Amygdala (tissue), 56 donors: ENCODE measurements at places on chromosomes 2 and 18.
A peak's percentile ranks its signal among the peaks of the same experiment; 100 is the strongest.

DNA sequence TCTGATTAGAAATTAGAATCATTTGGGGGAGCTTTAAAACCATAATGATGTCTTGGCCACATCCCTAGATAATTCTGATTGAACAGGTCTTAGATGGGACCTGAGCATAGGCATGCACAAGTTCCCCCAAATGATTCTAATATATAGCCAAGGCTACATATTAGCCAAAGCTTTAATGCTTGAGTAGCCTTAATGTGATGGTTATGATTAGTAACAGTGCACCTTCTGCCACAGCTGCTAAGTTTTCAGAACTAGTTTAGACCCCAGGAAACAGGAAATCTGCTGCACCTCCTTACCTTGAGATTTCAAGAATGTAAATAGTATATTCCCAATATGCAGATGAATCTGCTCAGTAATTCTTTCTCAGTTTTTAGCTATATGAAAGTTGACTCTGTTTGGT, 119.8 kb downstream of the PTPN4 start:
- no peak for DNase-seq

DNA sequence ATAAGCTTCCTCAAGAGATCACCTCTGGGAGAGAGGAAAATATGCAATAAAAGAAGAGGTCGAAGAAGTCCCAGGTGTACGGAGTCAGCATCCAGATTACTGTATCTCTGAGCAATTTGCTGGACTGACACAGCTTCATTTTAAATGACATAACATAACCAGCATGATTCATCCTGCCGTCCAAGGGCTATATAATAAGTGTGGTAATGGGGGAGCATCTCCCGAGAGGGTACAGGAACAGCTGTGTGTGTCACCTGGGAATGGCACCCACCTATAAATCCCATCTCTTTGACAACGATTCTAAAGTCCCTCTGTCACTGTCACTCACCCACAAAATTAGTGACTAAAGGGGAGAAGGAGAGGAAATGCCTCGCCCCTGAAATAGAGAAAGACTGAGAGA, 19.3 kb upstream of the FZD7 start:
- no peak for DNase-seq

GRCh38 chr2:29532436-29532835, 388.9 kb downstream of the ALK start:
- DNase-seq = no peak

GRCh38 chr2:196853301-196854087, 44.3 kb upstream of the C2orf66 start:
- no peak for DNase-seq

- no peak for DNase-seq
Measured at GRCh38 chr2:159084384-159085370, 116.2 kb downstream of the TANC1 start.

GRCh38 chr2:39379643-39380524, 57.2 kb downstream of the MAP4K3 start:
- DNase-seq = no peak

DNA sequence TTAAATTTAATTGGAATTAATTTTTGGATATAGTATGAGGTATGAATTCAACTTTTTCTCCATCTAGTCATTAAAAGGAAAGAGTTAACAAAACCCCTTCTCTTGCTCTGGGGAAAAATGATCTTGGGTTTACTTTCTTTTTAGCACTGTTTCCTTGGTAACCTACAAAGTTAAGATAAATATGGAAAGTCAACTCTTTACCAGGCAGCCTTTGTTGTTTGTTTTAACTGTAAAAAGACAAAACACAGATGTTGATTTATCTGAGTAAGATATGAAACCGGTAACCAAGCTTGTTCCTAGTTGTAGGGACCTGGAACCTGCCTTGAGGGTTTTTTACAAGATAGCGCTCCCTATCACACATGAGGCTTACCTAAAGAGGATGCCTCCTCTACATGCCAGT, 10.1 kb upstream of the SANBR start:
- DNase-seq = no peak

GRCh38 chr18:30192216-30192615, 850.3 kb downstream of the DSC3 start:
- no peak for DNase-seq

DNA sequence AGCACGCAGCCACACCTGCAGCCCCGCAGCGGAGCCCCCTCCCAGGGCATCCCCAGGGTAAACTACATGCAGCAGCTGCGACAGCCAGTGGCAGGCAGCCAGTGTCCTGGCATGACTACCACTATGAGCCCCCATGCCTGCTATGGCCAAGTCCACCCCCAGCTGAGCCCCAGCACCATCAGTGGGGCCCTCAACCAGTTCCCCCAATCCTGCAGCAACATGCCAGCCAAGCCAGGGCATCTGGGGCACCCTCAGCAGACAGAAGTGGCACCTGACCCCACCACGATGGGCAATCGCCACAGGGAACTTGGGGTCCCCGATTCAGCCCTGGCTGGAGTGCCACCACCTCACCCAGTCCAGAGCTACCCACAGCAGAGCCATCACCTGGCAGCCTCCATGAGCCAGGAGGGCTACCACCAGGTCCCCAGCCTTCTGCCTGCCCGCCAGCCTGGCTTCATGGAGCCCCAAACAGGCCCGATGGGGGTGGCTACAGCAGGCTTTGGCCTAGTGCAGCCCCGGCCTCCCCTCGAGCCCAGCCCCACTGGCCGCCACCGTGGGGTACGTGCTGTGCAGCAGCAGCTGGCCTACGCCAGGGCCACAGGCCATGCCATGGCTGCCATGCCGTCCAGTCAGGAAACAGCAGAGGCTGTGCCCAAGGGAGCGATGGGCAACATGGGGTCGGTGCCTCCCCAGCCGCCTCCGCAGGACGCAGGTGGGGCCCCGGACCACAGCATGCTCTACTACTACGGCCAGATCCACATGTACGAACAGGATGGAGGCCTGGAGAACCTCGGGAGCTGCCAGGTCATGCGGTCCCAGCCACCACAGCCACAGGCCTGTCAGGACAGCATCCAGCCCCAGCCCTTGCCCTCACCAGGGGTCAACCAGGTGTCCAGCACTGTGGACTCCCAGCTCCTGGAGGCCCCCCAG, 254.1 kb downstream of the GLI2 start:
- DNase-seq = no peak

DNA sequence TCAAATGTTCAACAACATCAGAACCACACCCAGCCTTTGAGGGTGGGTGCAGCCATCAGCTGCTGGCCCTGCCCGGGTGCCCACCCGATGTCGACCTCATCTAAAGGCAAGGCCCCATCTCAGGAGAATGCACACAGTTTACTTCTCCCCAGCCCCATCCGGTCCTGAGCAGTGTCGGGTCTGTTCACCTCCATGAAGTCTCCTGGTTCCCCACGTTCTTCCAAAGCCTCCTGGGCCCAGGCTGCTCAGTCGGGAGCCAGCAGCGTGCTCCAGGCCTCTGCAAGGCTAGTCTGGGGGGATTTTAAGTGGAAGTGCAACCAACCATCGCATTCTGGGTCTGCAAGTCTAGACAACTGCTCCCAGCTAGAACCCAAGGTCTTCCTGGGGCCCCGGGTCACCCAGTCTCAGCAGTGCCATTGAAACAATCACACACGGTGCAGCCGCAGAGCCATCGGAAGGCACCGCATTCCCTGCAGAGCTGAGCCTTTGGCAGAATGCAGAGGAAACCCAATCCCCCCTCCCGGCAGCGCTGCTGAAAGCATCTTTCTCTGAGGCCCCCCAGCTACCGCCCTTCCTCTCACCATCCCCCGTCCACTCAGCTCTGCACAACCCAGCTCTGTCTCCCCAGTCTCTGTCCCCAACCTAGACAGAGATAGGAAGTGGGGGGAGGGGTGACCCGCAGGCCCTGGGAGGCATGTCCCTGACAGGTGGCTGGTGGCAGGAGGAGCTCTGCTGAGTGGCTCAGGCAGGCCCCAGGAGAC, 8.5 kb downstream of the ESPNL start:
- no peak for DNase-seq

DNA sequence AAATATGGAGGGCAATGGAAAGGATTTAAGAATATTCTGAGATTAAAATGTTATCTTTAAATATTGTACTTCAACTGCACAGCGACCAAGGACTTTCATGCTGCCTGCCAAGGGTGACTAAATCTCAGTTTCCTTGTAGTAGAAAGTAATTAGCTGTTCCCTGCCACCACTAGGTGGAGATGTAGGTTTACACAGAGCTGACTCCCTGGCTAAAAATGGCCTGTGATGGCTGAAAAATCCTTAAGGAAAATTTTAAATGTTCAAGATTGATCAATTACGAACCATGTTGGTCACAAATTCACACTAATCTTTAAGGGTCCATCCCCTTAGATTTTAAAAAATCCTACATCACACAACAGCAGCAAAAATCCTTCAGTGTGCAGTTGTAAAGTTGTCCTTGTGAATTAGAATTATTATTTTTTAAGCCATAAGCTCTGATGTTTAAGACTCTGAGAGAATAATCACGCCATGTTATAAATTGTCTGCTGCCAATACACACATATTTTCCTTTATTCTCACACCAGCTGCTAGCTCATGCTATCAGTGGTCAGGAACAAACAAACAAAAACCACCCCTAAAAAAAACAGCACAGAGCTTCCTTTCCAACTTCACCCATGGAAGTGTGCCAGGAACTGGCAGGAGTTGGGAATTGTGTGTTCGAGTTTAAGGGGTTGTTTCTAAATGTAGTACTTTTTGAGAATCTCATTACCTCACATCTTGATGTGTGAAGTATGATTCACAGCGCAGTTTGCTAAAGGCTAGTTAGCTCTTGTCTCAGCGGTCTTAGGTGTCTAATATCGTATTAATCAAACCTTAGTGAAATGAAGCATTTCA, 399.8 kb downstream of the TMEM182 start:
- DNase-seq = peak; percentile 6

- no peak for DNase-seq
Measured at GRCh38 chr18:32160547-32160946, 29.3 kb upstream of the MEP1B start.

DNA sequence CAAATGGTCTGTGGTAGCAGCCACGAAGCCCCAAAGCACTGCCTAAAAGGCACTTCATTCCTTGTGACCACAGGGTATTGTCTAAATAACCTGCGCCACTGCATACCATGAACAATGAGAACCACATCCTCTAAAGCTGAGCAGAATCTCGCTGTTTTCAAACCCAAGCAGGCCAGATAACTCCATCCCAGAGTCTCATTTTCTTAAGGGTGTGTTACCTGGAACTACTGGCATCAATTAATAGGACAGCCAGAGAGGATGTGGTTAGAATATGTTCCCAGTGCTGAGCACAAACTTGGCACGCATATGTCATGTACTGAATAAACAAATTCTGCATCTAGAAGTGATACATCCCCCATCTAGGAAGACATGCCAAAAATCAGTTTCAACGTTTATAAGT, 13.0 kb downstream of the VPS4B start:
- DNase-seq = no peak

- no peak for DNase-seq
Measured at GRCh38 chr2:24617424-24617823, 126.4 kb downstream of the NCOA1 start.

GRCh38 chr18:63869851-63870250, 17.7 kb upstream of the SERPINB2 start:
- DNase-seq = no peak

DNA sequence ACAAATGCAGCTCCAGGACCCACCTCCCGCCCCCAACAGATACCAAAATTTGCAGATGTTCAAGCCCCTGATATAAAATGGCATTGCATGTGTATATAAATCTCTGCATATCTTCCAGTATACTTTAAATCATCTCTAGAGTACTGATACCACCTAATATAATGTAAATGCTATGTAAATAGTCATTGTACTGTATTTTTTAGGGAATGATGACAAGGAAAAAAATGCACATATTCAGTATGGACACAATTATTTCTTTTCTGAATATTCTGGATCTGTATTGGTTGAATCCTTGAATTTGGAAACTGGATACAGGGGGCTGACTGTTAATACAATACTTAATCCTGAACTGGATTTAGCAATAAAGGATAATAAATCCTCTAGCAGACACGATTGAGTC, 67.7 kb downstream of the FRZB start:
- no peak for DNase-seq

GRCh38 chr2:32246911-32247310, 17.8 kb downstream of the NLRC4 start:
- DNase-seq = no peak

DNA sequence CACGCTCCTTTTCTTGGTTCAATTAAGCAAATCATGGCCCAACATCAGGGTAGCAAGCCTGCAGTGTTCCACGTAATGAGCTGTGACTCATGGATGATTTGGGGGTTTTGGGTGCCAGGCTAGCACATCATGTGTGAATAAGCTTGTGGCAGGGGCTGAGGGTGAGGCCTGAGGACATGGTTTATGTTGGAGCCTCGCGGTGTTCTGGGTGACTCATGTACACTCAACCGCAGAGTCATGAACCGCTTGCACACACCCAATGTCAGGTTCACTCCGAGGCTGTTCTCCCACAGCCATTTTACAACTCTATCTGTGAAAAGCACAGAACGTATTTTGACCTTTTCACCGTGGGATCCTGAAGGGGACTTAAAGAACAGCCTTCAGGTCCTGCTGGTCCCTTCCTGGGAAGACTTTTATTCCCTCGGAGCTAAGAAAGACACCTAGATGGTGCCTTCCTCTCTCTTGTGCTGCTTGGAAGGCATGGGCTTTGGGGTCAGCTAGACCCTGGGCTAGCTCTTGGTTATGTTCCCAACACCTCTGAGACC, 139.9 kb upstream of the ZEB2 start:
- DNase-seq = no peak

- no peak for DNase-seq
Measured at GRCh38 chr2:215392687-215393270, 43.1 kb downstream of the FN1 start.

- DNase-seq = no peak
Measured at GRCh38 chr18:73966954-73967353, 180.7 kb downstream of the FBXO15 start.

- no peak for DNase-seq
Measured at GRCh38 chr2:24115057-24115456, 8.1 kb downstream of the PFN4 start.

GRCh38 chr2:37819186-37819585, 105.9 kb upstream of the RMDN2 start:
- DNase-seq = no peak

- peak; percentile 66 for DNase-seq
Measured at GRCh38 chr2:96164459-96165184, 19.4 kb upstream of the DUSP2 start.

DNA sequence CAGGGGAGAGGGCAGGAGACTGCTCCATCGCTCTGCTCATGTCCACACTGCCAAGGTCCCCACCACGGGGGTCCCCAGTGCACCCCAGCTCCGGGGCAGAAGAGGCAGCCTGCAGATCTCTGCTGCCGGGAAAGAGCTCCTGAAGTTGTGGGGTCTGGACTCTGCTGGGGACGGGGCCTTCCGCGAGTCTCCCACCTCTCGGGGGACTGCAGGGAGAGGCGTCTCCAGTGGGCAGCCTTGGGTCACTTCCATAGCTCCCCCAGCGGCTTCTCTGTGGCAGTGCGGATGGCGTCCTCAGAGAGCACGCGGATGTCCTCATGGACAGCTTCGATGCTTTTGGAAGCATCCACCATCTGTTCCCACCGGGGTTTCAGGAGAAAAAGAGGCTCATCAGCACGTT, 10.7 kb downstream of the DTYMK start:
- no peak for DNase-seq

- no peak for DNase-seq
Measured at GRCh38 chr18:57666818-57667497, 45.3 kb upstream of the NARS1 start.

GRCh38 chr18:8951491-8951890, 151.0 kb upstream of the NDUFV2 start:
- no peak for DNase-seq
